ENCODE measurements at places on chromosomes 7 and 10.

DNA sequence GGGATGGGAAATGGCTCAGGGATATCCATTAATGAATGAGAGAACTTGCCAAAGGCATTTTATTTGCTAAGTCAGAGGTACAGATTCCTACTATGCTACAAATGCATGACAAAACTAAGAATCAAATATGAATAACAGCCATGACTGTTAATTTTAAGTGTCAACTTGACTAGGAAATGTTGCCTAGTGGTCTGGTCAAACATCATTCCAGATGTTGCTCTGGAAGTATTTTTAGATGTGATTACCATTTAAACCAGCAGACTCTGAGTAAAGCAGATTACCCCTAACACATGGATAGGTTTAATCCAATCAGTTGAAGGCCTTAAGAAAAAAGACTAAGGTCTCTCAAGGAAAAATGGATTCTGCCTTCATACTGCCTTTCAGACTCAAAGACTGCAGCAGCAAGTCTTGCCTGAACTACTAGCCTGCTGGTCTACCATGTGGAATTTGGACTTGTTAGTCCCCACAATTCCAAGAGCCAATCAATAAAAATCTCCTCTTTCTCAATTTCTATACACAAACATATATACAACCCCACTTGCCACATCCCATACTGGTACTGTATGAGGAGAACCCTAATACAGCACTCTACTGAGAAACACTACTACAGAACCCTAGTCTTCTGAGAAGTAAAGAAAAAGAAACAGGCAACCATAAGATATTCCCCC, 119.1 kb downstream of the NRBF2 start:
- no peak for ATAC-seq

- no peak for ATAC-seq
Measured at GRCh38 chr10:69768386-69768785, 33.3 kb upstream of the COL13A1 start.

GRCh38 chr7:70484255-70484654, 647.7 kb upstream of the GALNT17 start:
- no peak for ATAC-seq

DNA sequence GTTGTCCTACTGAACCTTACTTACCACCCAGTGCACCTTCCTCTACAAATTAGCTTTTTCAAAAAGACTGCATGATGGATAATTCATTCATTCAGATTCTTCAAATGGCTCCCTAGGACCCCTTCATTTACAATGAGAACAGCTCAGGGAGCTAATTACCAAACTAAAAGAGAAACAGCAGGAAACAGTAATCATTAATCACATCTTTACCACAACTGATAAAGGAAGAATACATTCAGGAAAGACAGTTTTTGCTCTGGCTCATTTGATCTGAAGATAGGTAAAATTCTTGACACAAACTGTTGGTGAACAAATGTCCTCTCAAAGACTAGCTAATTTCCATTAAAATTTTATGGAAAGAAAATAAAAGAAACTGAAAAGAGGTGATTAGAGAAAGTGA, 1652.7 kb upstream of the LRRTM3 start:
- ATAC-seq, result no peak

GRCh38 chr10:58838561-58839208, 326.0 kb downstream of the BICC1 start:
- ATAC-seq, result no peak

DNA sequence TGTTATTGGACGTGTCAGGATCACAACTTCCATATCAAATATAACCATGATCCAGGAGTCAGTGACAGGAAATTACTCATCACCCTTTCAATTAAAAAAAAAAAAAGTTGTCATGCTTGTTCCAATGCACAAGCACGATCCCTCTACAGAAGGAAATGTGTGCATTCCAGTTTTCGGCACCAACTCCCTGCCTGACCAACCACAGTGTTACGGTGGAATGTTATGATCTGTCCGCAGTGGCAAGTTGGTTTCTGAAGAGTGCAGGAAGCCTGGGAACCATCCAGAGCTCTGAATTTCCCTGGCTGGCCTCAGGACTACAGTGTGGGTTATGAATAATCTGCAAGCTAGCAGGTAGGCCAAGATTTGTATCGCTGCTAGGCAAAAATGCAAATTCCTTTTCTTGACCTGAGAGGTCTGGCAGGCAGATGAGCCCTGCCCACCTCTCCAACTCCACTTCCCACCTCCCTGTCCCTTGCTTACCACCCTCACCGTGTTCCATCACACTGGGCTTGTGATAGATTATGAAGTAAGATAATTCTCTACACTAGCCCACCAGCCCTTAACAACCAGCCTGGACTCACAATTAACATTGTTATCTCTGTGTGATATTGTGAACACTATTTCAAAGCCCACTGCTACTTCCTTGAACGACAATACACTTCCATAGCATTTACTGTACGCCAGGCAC, 20.4 kb downstream of the FRMPD2 start:
- ATAC-seq, result no peak

- ATAC-seq, result peak; percentile 67
Measured at GRCh38 chr7:139084709-139085108, 24.8 kb downstream of the ZC3HAV1 start.

- ATAC-seq, result peak; percentile 53
Measured at GRCh38 chr10:80154978-80155695, 22.6 kb downstream of the PLAC9 start.

GRCh38 chr7:131244259-131244852, 83.3 kb upstream of the MKLN1 start:
- no peak for ATAC-seq

GRCh38 chr7:129959471-129960203, 6.9 kb upstream of the UBE2H start:
- ATAC-seq, result no peak

DNA sequence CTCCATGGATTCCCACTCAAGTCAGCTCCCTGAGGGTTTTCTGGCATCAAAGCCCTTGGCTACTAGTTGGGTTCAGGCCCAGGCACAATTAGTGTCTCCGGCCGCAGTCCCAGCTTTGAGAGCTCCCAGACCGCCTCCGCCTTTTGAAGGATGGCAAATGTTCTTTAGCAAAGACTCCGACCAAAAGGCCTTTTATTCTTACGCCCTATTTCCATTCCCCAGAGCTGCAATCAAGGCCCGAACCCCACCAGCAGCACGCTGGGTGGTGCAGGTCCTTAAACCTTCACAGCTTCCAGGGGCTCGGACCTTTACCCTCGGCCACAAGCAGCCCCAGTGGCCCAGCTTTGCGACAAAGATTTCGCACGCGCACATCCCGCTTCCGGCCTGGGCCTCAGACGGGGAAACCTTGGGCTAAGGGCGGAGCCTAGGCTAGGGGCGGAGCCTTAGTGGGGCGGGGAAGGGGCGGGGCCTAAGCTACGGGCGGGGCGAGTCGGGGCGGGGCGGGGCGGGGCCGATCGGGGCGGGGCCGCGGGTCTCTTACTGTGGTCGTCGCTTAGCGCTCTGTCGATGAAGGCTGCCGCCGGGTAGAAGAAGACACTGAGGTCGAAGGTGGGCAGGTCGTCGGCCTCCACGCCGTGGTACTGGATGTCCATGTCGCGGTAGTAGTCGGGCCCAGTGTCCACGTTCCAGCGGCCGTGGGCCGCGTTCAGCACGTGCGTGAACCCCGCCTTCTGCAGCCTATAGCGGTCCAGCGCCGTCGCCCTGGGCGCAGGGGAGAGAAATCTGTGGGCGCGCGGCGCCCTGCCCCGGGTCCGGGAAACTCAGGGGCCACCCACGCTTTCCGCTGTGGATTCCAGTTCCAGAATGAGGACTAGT, 68.0 kb upstream of the SAMD8 start:
- peak; percentile 39 for ATAC-seq

DNA sequence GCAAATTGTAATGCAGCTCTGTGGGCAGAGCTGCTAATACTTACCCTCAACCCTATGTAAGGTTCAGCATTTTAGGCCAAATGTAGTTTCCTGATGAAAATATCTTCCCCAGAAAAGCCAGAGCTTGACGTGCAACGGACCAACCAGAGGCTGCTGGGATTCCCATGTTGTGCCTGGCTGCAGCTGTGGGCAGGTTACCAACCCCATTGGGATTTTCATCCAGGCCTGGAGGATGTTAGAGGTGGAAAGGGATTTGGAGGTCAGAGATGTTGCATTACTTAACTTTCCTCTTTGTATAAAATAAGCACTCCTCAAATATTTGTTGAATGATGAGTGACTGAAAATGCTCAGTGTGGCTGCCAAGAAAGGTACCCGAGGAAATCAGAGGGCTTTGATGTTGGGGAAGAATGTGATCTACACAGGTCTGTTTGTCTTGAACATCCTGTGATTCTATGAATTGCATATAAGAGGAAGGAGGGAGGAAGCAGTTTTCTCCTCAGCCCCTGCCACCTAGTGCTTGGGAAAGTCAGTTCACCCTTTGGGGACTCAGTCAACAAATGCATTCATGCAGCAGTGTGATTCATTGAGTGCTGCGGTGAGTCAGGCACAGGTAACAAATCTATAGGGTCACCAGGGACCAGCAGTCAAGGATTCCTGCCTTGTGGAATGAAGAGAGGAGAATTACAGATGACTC, 487.2 kb downstream of the RPS24 start:
- peak; percentile 90 for ATAC-seq

DNA sequence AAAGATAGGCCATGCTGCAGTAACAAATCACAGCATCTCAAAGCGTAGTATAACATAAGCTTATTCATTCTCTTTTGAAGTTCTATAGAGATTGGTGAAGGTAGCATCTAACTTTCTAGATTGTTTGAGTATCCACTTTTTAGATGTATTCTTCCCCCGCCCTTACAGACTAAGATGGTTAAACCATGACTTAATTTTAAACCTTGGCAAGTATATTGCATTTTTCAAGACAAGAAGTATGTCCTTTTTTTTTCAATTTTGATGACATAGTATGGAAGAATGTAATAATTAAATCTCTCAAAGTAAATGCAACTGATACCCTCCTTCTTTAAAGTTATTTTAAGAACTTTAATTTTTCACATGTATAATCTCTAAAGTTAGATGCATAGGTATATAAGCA, 190.0 kb downstream of the KCND2 start:
- no peak for ATAC-seq

DNA sequence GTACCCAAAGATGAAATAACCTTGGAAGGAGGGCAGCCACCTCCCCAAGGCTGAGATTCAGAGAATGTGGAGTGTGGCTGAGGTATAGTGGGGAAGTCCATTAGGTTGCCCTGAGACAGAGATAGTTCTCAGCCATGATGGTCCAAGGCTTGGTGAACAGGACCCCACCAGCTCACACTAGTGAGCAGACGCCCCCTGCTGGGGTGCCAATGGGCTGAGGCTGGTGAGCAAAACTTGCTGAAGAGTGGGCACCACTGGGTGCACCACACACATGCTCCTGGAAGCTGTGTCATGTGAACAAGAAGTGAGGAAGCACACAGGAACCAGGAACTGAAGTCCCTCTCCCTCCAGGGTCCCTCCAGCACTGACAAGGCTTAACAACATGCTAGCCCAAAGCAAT, 8.9 kb downstream of the FBXL13 start:
- ATAC-seq, result peak; percentile 60

GRCh38 chr7:5679813-5680473, 101.5 kb downstream of the RNF216 start:
- ATAC-seq, result no peak

DNA sequence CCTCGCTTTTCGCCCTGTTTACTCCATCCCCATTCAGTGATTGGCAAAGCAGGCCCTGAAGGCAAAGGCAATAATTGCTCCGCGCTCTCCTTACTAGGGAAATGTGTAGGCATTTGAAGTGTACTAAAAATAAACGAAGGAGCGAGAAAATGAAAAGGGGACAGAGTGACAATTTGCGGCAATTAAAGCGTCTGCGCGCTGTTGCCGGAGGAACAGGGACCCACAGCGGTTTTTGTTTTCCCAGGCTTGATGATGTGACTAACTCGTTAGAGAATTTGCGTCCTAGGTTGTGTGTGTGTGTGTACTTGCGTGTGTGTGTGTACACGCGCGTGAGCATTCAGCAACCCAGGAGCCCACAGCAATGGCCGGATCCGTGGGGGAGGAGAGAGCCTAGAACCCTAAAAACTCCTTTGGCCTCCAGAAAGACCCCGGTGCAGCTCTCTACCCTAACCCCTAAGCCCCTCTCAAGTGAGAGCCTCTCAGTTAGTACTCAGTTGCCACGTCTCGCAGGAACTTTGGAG, 7.8 kb upstream of the DLX6 start:
- ATAC-seq, result no peak

GRCh38 chr10:90571481-90572258, 286.2 kb downstream of the HTR7 start:
- ATAC-seq, result no peak

- ATAC-seq, result no peak
Measured at GRCh38 chr10:110134917-110135316, 72.5 kb upstream of the MXI1 start.

DNA sequence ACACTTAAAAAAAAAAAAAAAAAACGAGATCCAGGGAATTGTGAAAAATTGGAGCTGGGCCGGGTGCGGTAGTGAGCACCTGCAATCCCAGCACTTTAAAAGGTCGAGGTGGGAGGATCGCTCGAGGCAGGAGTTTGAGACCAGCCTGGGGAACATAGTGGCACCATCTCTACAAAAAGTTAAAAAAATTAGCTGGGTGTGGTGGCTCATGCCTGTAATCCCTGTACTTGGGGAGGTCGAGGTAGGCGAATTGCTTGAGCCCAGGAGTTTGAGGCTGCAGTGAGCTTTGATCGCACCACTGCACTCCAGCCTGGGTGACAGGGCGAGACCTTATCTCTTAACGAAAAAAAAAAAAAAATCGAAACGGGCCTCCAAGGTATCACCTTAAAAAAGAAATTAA, 2.0 kb downstream of the CLDN4 start:
- no peak for ATAC-seq

- ATAC-seq, result peak; percentile 54
Measured at GRCh38 chr7:100799037-100799896, 28.1 kb downstream of the EPHB4 start.

DNA sequence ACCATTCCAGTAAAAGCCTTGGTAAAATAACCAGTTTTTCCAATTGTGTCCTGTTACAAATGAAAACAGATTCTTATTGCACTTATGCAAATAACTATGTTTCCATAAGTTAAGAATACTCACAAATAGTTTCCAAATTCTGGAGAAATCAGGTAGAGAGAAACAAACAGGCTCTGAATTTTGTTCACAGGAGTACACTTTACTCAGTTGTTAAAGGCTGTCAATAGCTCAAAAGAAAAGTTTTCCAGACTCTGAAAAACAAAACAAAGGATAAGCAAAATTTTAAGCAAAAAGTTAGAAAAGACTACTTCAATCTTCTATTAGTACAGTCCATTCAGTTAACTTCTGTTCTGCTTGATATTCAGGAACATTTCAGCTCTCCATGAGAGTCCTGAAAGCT, 32.8 kb upstream of the ZNF365 start:
- ATAC-seq, result no peak

GRCh38 chr10:114279289-114279688, 40.2 kb downstream of the VWA2 start:
- ATAC-seq, result no peak

GRCh38 chr10:132571650-132572544, 34.3 kb downstream of the INPP5A start:
- ATAC-seq, result peak; percentile 89

GRCh38 chr7:44094365-44094764, 9.8 kb upstream of the AEBP1 start:
- no peak for ATAC-seq

- ATAC-seq, result no peak
Measured at GRCh38 chr7:5218564-5219360, 28.7 kb downstream of the WIPI2 start.

Data from activated T-helper 17 cell treated with anti-CD3 and anti-CD28 coated beads, Interleukin-2, amount 50 U/mL, for 72 hours (primary cell).